ENCODE measurements at places on chromosomes 2 and 18. TPM values are rescaled to one million over a fixed set of nuclear protein-coding genes. Genes with fewer than 3 reads are reported as not detected.

Gene FN1
- polyA plus RNA-seq, result 3,495 TPM

- H3K4me1 ChIP-seq, result no peaks in the 10 kb centered on the region
- H3K36me3 ChIP-seq, result no peaks in the 10 kb centered on the region
- DNase-seq, result no peak
- no peak overlapping the region for H3K27ac ChIP-seq
- no peak overlapping the region for H3K4me3 ChIP-seq
Observed at GRCh38 chr18:74204526-74205152, 56.3 kb downstream of the TIMM21 start.

Gene ANO7
- 0.70 TPM for polyA plus RNA-seq

Gene SLC9A4
- polyA plus RNA-seq, result not detected

- H3K27me3 ChIP-seq, result no peaks in the 10 kb centered on the region
- no peak overlapping the region for H3K27ac ChIP-seq
- peaks cover 3% of the 10 kb centered on the region for H3K36me3 ChIP-seq
Observed at GRCh38 chr2:231063347-231063746, 6.7 kb downstream of the PSMD1 start.

- H3K27ac ChIP-seq, result no peak overlapping the region
- no peaks in the 10 kb centered on the region for H3K36me3 ChIP-seq
Observed at GRCh38 chr18:28267878-28268625, 91.1 kb upstream of the CDH2 start.

GRCh38 chr2:241763551-241764274 is 12.9 kb upstream of the GAL3ST2 start:
- H3K4me1 ChIP-seq, result no peaks in the 10 kb centered on the region
- no peak overlapping the region for H3K4me3 ChIP-seq
- no peak for DNase-seq
- no peak overlapping the region for H3K27ac ChIP-seq
- no peaks in the 10 kb centered on the region for H3K27me3 ChIP-seq
- H3K36me3 ChIP-seq, result peaks cover 5% of the 10 kb centered on the region

GRCh38 chr2:109136542-109136941 is 7.5 kb downstream of the SH3RF3 start:
- H3K4me3 ChIP-seq, result no peak overlapping the region
- H3K36me3 ChIP-seq, result no peaks in the 10 kb centered on the region
- H3K27me3 ChIP-seq, result no peaks in the 10 kb centered on the region
- peaks cover 4% of the 10 kb centered on the region for H3K4me1 ChIP-seq

DNA sequence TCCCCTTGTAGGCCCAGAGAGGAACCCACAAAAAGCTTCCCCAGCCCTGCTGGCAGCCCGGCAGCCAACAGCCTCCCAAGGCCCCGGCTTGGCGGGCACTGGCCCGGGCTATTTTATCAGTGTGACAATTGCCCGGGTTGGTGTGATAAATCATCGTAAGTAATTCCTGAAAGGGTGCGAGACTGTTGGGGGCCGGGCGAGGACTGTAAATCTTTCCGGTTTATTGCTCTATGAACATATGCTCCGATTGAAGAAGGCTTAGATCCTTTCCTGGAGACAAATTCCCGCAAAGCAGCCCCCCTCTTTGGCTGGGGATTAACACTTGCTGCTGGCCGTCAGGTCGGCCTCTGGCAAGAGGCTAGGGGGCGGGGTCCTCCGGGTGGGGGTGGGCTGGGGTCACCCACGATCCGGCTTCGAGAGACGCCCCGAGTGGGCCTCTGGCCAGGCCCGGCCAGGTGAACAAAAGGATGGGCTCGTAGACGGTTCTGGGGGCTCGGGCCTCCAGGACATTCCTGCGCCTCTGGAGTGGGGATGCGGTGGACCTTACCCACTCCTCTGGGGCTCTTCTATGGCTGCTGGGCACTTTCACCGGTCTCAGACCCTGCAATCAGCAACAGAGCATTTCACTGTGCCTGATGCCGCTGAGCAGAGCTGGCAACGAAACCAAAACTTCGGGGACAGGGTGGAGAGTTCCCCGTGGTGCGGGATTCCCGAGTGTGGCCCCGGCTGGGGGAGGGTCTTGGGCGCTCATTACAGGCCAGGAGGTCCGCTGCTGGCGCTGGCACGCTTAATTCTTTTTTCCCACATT is 2.0 kb downstream of the HOXD3 start:
- no peaks in the 10 kb centered on the region for H3K36me3 ChIP-seq
- H3K4me3 ChIP-seq, result no peak overlapping the region
- no peak overlapping the region for H3K27ac ChIP-seq

GRCh38 chr2:24955232-24955631 is 16.5 kb downstream of the DNAJC27 start:
- H3K4me3 ChIP-seq, result no peak overlapping the region
- no peak overlapping the region for H3K27ac ChIP-seq
- DNase-seq, result no peak
- H3K4me1 ChIP-seq, result no peaks in the 10 kb centered on the region
- no peaks in the 10 kb centered on the region for H3K27me3 ChIP-seq

Data from fibroblast of lung (primary cell).